Stimulated activated CD8-positive, alpha-beta memory T cell treated with anti-CD3 and anti-CD28 coated beads, Interleukin-2, amount 100 ng/mL, for 1 hour (primary cell): ENCODE measurements at places on chromosomes 2 and 18.

DNA sequence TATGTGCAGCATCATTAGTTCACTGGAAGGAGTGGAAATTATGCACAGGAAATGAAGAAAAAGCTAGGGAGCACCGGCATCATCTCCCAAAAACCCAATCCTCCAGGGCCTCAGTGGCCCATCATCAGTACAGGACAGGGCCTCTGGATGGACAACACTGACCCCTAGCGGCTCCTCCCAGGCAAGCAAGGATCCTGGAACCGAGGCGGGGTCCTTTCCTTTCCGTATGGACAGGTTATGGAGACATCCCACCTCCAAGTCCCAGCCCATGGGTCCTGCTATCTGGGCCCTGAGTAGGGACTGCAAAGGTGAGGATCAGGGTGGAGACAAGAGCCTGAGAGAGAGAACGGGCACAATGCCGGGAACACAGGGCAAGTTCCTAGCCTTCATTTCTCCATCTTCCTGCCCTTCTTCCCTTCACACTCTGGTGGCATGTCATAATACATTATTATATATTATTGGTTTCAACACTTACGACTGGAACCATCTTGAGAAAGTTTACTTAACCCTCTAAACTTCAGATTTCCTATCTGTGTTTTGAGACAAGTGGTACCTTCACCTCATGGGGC, 68.2 kb downstream of the ZNF516 start:
- DNase-seq: no peak

DNA sequence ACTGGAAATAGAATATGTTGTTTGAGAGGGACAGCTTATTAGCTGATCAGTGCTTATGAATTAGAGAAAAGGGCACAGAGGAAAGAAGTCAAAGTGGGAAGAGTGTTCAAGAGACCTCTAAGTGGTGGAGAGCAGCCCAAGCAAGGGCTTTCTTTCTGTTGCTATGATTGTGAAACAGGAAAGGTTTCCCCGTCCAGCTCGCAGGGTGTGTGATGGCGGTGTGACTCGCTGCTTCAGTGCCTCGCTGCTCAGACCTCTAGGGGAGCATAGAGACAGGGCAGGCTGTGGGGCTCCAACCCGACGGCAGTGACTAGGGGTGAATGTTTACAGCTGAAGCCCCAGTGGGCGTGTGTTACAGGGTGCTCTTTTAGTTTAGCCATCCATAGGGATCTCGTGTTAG, 166.5 kb upstream of the COPS8 start:
- DNase-seq: no peak

- DNase-seq: no peak
Measured at GRCh38 chr2:235728800-235729556, 235.1 kb downstream of the AGAP1 start.

DNA sequence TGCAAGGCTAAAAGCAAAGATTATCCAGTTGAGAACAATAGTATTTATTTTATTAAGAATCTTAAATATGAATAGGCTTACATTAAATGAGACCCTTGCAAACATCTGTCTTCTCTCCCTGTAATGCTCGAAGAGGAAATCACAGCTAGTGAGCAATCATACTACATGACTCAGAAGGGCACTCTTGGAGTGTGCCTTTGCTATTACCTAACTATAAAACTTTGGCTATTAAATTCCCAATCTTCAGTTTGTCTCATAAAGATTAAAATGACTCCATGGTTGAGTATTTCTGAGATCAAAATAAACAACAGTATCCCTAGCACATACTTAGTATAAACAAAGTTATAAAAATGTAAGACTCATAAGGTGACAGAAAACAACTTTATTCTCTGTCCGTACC, 296.9 kb downstream of the KCNJ3 start:
- DNase-seq: no peak

- no peak for DNase-seq
Measured at GRCh38 chr2:135909976-135910375, 33.7 kb upstream of the MCM6 start.

GRCh38 chr18:62678847-62679485, 36.4 kb upstream of the PHLPP1 start:
- no peak for DNase-seq

DNA sequence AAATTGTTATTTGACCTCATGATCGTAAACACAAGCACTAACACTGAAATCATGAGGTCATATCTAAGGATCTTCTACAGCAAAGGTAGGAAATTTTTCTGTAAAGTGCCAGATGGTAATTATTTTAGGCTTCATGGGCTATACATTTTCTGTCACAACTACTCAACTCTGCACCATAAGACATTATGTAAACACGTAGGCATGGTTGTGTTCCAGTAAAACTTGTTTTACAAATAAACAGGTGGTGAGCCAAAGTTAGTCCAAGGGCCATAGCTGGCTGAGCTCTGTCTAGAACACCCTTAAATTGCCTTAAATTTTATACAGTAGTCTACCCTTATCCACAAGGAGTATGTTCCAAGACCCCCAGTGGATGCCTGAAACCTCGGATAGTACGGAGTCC, 147.3 kb upstream of the CYP1B1 start:
- no peak for DNase-seq

GRCh38 chr2:3628241-3628679, 29.7 kb upstream of the ALLC start:
- no peak for DNase-seq

DNA sequence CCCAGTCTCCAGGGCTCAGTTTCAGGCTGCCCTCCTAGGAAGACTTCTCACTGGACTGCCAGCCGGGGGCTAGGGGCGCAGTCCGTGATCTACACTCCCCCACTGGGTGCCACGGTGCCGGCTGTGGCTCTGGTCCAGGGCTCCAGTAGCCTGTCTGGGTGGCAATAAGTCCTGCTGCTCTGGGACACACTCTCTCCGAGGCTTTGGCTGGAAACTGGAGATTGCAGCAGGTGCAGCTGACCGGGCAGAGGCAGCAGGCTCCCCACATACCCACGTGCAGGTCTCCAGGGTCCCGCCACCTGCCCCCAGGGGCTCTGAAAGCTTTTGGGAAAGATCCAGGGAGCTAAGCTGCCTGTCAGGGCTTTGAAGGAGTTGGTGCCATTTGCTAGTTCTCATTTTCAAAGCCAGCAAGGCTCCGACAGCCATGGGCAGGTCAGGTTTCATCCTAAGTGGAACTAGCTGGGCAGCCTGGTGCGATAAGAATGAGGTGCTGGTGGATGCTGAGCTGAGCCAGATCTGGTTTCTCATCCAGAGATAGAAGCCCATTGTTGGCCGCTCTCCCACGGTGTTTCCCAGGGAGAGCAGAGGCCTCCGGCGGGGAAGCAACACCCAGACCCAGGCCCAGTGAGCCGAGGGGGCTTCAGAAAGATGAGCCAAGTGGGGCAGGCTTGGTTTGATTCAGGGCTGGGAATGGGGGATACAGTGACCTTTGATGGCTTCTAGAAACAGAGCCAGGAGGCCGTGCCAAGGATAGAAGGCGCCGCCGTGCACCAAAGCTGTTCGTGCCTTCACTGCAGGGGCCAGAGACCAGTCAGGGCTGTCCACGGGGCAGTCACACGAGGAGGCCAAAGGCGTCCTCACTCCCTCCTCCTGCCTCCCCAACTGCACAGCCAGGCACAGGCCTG, 141.7 kb upstream of the GPC1 start:
- no peak for DNase-seq

DNA sequence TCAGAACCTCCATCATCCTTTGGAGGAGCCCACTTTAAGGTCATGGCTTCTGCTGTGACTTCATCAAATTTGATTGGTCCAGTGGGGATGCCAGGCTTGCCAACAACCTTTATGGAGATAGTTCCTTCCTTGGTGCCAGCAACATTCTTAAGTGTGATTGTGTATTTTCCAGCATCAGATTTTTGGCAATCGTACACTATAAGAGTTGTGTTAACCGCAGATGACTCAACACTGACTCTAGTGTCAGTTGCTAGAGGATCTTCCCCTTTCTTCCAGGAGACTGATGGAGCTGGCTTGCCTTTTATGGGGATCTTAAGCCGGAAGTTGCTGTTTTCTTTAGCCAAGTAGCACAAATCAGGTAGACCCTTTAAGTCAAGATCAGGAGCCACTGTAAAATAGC, 98.7 kb downstream of the PLEKHA3 start:
- no peak for DNase-seq

- no peak for DNase-seq
Measured at GRCh38 chr18:61690418-61691138, 202.2 kb downstream of the RNF152 start.

- DNase-seq: no peak
Measured at GRCh38 chr18:39966275-39966674, 1988.8 kb upstream of the PIK3C3 start.

DNA sequence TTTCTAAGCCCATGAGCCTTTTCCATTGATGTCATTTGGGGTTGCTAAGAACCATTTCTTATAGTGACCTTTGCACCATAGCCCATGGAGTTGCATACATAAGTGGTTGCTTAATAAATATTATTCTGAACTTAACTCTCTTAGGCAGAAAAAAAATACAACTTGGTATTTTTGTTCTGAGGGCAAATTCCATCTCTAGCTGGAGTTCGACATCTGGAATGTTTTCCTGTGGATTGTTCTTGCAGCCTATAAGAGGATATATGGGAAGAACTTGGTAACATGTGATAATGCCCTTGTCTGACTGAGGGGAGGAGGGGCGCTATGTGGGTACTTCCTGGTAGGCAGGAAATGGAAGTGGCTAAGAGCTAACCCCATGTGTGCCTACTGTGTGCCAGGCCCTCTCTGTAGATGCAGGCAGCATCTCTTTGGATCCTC, 20.7 kb downstream of the IGFBP2 start:
- DNase-seq: no peak

DNA sequence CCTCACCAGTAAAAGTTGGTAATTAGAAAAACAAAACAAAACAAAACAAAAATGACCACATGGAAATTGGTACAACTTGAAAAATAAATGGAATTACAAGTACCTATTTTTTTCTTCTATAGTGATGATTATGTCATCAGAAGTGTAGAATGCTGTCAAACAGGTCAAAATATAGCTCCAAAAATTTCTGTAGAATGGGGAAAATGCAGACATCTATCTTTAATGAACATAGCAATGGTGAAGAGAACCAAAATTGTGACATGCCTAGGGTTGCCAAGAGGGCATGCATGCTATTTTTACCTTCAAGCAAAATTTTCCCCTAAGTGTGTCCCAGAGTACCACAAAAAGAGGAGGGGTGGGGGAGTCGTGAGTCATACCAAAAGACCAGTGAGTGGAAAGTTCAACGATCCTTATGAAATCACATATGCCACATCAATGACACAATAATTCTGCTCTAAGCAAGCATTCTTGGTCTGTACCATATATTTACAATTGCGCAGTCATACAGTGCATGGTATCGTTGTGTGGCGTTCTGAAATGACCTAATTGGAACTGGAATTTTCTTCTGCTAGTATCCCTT, 1436.4 kb downstream of the SUCLG1 start:
- no peak for DNase-seq

GRCh38 chr2:203972066-203972465, 35.5 kb downstream of the ICOS start:
- no peak for DNase-seq

- DNase-seq: no peak
Measured at GRCh38 chr2:212957624-212958023, 193.8 kb downstream of the IKZF2 start.
